ENCODE measurements at places on chromosomes 16 and 17.

- no peak for DNase-seq
Observed at GRCh38 chr16:8686879-8687278, 12.5 kb downstream of the ABAT start.

DNA sequence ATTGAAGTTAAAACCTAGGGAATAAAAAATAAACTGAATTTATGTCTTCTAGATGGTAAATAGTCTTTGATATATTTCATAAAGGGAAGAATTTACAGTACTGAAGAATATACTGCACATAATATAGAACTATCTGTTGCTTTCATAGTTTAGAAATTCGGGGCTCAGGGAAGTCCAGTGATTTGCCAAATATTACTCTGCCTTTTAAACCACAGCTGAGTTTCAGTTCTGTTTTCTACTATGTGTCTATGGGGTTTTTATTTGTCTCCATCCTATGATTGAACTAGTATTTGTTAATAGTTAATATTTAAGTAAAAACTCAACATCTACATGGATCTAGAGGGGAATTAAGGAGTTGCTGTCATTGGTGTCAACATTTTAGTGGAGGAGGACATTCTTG, 715.0 kb upstream of the CDH8 start:
- no peak for DNase-seq

DNA sequence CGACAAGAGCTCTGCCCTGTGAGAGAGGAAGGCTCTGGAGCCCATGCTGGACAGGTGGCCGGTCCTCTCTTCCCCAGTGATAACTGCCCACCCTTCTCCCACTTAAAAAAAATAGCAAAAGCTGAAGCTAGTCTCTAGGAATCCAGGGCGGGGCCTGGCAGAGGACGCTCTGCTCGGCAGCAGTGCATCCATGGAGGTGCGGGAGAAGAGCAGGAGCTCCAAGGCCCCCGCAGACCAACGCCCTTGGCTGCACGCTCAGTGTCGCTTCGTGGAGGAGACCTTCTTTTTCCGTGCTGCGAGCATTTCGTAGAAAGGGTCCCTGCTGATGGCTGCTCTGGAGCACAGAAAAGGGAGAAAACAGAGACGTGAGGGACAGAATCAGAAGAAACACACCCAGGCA, 98.6 kb upstream of the DNAH17 start:
- DNase-seq: no peak

GRCh38 chr17:41446806-41447205, 6.0 kb upstream of the KRT38 start:
- DNase-seq: no peak

- no peak for DNase-seq
Observed at GRCh38 chr16:78939597-78939996, 660.9 kb downstream of the MAF start.

GRCh38 chr16:64983231-64983630, 138.6 kb downstream of the CDH11 start:
- no peak for DNase-seq

- no peak for DNase-seq
Observed at GRCh38 chr17:882827-883585, 96.6 kb downstream of the NXN start.

GRCh38 chr17:35870906-35871819, 2.5 kb upstream of the HEATR9 start:
- no peak for DNase-seq

DNA sequence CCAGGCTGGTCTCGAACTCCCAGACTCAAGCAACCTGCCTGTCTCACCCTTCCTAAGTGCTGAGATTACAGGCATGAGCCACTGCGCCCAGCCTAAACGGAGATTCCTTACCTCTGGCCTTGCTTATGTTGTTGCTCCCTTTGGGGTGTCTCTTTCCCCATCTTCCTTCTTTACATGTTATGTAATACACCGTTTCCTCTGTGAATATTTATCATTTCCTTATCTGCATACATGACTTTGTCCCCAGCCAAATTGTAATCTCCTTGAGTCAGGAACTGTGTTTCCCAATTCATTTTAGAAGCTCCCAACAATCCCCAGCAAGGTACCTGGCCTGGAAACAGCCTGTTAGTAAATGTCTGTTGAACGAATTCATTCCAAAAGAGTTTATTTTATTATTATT, 15.7 kb downstream of the COPZ2 start:
- no peak for DNase-seq

GRCh38 chr16:77596261-77596660, 126.1 kb upstream of the NUDT7 start:
- DNase-seq: no peak

DNA sequence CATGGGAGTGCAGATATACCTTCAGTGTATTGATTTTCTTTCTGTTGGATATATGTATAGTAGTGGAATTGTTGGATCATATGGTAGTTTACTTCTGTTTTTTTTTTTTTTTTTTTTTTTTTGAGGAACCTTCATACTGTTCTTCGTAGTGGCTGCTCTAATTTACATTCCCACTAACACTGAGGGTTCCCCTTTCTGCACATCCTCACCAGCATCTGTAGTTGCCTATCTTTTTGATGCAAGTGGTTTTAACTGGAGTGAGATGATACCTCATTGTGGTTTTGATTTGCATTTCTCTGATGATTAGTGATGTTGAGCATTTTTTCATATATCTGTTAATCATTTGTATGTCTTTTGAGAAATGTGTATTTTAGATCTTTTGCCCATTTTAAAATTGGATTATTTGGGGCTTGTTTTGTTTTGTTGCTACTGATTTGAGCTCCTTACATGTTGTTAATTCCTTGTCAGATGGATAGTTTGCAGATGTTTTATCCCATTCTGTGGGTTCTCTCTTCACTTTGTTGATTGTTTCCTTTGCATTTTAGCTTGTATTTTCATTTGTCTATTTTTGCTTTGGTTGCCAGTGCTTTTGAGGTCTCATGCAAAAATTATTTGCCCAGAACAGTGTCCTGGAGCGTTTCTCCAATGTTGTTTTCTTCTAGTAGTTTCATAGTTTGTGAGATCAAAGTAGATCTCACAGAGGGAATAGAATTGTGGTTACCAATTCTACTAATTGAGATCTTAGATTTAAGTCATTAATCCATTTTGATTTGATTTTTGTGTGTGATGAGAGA, 25.0 kb upstream of the BCAS3 start:
- no peak for DNase-seq

- no peak for DNase-seq
Observed at GRCh38 chr17:49820773-49821172, 27.1 kb downstream of the TAC4 start.

- DNase-seq: no peak
Observed at GRCh38 chr16:30416624-30417528, 9.5 kb downstream of the ZNF771 start.
